Prostate gland (tissue), 2 donors: ENCODE measurements at places on chromosomes 16 and 17.

DNA sequence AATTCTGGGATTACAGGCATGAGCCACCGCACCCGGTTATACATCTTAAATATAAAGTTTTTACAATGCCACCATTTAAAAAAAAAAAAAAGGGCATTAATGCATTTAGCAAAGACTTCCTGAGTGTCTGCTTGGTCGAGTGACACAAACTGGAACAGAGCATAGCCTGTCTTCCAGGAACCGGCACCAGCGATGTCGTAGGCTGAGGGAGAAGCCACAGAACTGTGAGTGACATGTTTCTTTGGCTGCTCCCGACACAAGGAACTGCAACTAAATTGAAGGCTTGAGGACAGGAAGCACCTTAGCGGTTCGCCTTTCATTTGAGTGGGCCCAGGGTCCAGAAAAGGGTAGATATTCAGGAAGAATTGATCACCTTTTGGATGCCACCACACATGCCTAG lies 717.8 kb downstream of the MAF start:
- DNase-seq, result no peak

- DNase-seq, result no peak
These were observed 77.2 kb upstream of the MON1B start for GRCh38 chr16:77113835-77114234.

- no peak for DNase-seq
These were observed 77.1 kb upstream of the METRNL start for GRCh38 chr17:83002118-83002805.

DNA sequence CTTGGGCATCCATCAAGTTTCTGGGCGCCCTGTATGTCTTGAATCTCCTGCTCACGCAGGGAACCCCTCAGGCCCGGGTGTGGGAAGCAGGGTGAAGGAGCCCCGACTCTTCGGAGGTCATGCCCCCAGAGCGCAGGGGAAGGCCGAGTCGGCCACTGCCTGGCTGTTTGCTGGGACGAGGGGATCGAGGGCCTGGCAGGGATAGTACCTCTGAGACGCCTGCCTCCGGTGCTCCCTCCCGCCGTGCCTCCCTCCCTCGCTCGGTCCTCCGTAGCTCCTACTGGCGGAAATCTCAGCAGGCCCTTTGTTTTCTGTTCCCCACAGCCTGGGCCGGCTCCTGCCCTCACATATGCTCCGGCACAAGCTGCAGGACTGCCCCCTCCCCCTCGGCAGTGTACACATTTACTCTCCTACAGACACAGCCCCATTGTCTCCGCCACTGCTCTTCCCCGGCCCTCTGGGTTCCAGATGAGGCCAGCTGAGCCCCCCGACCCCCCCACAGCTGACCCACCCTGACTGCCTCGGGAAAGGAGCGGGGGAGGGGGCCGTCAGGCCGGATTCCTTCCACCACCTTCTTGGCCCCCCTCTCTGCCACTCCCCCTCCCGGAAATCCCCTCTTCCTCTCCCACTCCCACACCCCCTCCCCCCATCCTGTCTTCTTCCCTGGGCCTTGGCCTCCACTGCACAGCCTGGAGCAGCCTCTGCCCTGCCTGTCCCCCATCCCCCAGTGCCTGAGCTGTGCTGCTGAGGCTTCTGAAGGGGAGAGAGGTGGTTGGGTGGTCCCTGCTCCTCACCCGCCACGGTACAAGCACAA lies 1.4 kb downstream of the TRAF4 start:
- peak; percentile 78 for DNase-seq

GRCh38 chr17:75077496-75078283 lies 10.1 kb upstream of the SLC16A5 start:
- DNase-seq, result peak; percentile 39

DNA sequence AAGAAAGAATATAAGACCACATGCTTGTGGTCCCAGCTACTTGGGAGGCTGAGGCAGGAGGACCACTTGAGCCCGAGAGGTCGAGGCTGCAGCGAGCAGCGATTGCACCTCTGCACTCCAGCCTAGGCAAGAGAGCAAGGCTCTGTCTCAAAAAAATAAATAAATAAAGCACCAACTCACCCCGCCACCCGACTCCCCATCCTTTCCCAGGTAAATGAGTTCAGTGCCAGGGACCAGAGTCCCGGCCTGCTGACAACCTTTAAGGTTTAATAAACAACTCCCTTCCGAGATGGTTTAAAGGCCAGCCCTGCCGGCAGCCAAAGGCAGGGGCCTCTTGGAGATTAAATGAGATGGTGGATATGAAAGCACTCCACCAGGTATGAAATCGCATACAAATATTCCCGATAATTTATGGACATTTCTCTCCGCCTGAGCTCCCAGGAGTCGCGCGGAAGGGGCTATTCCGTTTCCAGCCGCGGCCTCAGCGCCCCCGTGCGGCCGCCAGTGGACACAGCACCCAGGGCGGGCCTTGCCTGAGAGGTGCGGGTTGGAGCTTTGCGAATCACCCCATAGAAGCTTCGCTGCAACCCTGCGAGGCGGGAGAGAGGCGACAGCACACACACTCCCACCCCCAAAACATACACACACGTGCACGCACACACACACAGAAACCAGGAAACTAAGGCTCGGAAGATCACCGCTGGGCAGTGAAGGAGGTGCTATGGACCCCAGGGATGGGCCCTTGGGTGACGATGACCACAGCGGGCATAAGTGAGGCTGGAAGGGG lies 4.0 kb upstream of the RPL38 start:
- no peak for DNase-seq

GRCh38 chr16:67893743-67894399 lies 817 bp downstream of the PSKH1 start:
- DNase-seq, result no peak

DNA sequence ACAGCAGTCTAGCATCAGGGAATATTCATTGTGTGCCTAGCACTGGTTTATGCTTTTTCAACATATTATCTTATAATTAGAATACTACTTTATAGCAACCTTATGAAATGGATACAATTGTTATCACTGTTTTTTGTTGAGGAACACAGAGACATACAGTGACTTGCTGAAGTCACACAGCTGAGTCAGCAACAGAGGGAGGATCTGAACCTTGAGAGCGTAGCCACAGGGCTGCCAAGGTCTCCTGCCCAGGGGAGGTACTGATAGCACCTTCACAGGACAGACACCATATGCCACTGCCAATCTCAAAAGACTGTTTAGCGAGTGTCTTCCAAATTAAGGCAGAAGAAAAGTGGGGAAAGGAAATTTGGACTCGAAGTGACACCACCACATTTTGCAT lies 63.0 kb downstream of the GTF3C1 start:
- DNase-seq, result peak; percentile 32

- peak; percentile 67 for DNase-seq
These were observed at the start of gene ZDHHC1 for GRCh38 chr16:67415872-67416793. Gene ZDHHC1 (minus strand): TSS chr16:67416477. CDS start chr16:67407775, 8,702 bp downstream.

DNA sequence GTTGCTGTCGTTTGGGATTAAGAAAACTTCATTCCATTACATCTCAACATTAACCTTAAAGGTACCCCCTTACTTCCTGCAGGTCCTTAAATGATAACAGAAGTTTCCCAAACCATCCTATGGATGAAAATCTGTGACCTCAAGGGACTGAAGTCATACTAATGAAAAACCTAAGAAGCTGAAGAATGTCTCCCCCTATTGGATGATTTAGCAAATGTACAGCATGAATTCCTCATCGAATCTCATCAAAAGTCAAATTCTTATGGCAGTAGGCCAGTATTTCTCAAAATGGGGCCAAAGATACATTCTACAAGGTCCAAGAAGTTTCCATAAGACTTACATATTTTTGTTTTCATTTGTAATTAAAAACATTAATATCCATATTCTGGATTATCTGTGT lies 13.5 kb downstream of the SCO1 start:
- no peak for DNase-seq

- no peak for DNase-seq
These were observed 40.0 kb upstream of the DLX4 start for GRCh38 chr17:49928837-49929475.

DNA sequence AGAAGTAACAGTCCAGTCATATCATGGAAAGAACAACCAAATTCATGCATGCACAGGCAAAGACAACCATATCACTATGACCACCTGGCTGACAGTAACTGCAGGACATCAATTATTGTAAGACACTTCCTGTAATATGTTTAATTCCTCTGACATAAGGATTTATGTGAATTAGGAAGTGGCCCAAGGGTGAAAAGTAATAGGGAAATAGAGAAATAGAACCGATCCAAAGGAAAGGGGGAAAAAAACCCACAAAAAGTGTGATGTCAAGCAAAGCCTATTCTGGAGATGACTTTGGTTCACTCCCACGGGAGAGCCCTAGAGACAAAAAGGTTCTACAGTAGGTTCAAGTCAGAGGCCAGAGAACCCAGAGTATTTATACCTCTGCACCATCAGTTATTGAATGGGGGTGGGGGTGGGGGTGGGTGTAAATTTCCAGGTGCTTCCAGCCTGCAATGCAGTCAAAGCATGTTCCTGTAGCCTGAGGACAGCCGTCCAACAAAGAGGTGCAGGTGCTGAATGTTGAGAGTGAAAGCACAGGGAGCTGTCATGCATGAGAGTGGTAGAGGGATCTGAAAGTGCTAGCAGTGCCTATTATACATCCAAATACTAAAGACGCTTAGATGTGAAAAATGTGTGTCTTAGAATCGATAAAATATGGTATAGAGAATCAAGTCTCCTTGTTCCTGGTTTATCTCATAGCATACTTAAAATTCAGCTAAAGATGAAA lies 95.6 kb upstream of the HLF start:
- DNase-seq, result no peak

- DNase-seq, result peak; percentile 35
These were observed 15.2 kb upstream of the SSTR5 start for GRCh38 chr16:1057252-1057932.

DNA sequence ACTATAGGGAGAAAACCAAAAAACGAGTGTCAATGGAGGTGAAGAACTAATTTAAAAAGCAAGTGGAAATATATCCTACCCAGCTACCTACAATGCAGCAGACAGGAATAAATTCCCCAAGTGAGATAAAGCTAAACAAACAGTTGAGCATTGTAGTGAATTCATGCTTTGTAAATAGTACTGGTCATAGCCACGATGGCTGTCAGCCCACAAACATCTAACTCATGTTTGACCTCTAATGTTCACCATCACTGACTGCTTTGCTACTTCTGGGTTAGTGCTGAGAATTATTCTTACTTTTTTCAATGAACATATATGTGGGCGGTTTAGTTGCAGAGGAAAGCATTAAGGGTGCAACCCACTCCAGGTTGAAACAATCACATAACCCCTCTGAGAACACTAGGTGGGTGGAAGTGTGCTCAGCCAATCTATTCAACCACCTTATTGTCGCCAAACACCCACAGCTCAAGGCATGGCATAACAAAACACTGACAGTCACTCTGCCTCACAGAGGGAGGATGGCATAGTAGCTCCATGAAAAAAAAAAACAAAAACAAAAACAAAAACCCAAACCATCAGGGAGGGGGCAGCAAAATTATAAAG lies 264.1 kb downstream of the ZFHX3 start:
- DNase-seq, result no peak

- DNase-seq, result peak; percentile 65
These were observed 20.1 kb downstream of the PLD6 start for GRCh38 chr17:17186051-17186450.

GRCh38 chr17:8405499-8406016 lies 7.9 kb upstream of the RNF222 start:
- DNase-seq, result no peak

GRCh38 chr16:29819506-29819905 lies 756 bp upstream of the MVP start:
- DNase-seq, result no peak

- DNase-seq, result no peak
These were observed 63.4 kb downstream of the PITPNC1 start for GRCh38 chr17:67440277-67441051.

DNA sequence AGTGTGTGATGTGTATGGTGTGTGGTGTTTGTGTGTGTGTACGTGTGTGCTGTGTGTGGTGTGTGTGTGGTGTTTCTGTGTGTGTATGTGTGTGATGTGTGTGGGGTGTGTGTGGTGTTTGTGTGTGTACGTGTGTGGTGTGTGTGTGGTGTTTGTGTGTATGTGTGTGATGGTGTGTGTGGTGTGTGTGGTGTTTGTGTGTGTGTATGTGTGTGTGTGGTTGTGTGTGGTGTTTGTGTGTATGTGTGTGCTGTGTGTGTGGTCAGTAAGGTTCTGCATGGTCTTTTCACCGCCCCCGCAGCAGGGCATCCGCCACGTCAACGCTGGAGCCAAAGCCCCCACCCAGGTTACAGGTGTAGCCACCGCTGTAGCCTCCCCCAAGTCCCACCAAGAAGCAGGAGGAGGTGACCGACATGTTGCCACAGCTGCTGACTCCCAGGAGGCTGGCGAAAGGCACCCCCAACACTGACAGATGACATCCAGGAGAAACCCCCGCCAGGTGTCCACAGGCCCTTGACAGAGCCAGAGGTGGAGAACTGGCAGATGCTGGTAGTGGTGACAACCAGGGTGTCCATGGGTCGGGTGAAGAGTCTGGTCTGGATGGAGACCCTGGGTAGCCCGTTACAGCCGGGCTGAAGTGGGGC lies 9.3 kb upstream of the KRT17 start:
- no peak for DNase-seq

DNA sequence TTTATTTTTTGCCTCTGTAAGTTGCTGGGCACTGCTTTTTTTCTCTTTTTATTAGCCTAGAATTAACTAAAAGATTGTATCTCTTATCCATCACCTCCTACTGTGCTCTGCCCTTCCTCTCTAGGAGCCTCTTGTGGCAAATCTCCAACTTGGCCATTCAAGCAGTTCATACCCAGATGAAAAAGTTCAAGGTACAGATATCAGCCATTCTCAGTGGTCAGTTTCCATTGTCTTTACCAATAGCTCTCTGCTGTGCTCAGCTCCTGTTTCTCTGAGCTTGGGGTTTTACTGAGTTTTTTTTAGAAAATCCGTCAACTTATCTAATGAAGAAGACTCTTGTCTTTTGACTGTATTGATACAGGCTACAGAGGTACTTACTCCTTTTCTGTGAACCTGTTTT lies 15.6 kb downstream of the MOSMO start:
- DNase-seq, result no peak

DNA sequence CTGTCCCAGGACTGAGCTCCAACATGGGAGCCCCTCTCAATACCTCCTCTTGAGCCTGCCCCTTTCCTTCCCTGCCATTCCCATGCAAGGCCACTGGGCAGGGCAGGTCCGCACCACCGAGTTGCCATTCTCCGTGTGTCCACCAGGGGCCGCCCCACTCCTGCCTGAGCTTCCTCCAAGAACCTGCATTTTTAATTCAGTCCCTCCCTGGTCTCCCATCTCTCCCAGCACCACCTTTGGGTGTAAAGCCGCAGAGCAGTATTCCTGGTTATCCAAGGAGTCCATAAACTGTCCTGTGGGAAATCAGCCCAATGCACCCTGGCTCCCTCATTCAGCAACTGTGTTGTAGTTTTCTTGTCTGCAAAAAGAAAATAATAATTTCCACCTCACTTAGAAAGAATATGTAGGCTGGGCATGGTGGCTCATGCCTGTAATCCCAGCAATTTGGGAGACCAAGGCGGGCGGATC lies 15.9 kb upstream of the ANKRD40CL start:
- peak; percentile 74 for DNase-seq

GRCh38 chr17:57605675-57606105 lies 139.4 kb downstream of the CCDC182 start:
- DNase-seq, result peak; percentile 49

- DNase-seq, result no peak
These were observed 444.3 kb upstream of the HSBP1 start for GRCh38 chr16:83363521-83363920.
